ENCODE measurements at places on chromosomes 4 and X. TPM values are rescaled to one million over a fixed set of nuclear protein-coding genes. Genes with fewer than 3 reads are reported as not detected.

The MRPS18C gene
- 42.7 TPM for total RNA-seq

The GAGE12E gene
- not detected for total RNA-seq

The SGMS2 gene
- total RNA-seq: 41.3 TPM

The RADX gene
- total RNA-seq: 0.08 TPM

The GIMD1 gene
- total RNA-seq: not detected

The IL21 gene
- not detected for total RNA-seq

The GAGE1 gene
- total RNA-seq: not detected

The CCKAR gene
- not detected for total RNA-seq

The DSPP gene
- total RNA-seq: not detected

Measured in A549 treated with dexamethasone at 1 μM for 4 hours (cell line).